ENCODE measurements at places on chromosomes 7 and 10. TPM values are rescaled to one million over a fixed set of nuclear protein-coding genes. Genes with fewer than 3 reads are reported as not detected.

- peaks cover 14% of the 10 kb centered on the region for H3K4me1 ChIP-seq
- peaks cover 4% of the 10 kb centered on the region for H3K36me3 ChIP-seq
- H3K27me3 ChIP-seq = peaks cover 2% of the 10 kb centered on the region
- DNase-seq = no peak
- no peak overlapping the region for H3K4me3 ChIP-seq
Measured at GRCh38 chr10:132338876-132339275, 6.9 kb downstream of the LRRC27 start.

- no peaks in the 10 kb centered on the region for H3K36me3 ChIP-seq
- H3K4me1 ChIP-seq = peaks cover 5% of the 10 kb centered on the region
- H3K4me3 ChIP-seq = no peak overlapping the region
- H3K27me3 ChIP-seq = peaks cover 23% of the 10 kb centered on the region
- H3K27ac ChIP-seq = no peak overlapping the region
- DNase-seq = no peak
Measured at GRCh38 chr7:129773328-129773731, 161.8 kb downstream of the NRF1 start.

DNA sequence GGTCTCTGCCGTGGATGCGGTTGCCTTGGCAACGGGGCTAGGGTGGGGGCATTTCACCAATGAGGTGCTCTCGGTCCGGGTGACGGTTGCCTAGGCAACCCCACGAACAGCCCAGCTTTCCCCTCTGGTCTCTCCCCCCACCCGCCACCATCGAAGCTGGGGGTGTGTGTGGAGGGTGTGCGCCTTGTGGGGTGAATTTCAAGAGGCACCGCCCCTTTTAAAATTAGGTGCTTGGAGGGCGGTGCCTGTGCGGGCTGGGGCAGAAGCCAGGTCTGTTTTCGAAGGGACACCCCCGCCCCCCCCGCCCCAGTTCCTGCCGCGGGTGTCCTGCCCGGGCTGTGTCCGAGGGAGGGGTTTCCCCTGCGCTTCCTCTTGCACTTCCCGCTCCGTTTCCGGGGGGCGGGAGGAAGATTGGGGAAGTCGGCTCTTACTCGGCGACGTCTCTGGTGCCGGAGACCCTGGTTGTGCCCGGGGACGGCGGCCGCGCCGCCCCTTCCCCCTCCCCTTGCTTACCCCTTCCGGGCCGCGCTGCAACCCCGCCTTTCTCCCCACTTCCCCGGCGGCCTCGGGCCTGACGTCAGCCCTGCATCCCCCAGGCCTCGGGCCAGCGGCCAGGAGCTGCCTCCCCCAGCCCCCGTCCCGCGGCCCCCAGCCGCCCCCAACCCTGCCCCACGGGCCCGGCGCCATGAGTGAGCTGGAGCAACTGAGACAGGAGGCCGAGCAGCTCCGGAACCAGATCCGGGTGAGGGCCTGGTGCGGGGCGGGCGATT lies 2.2 kb downstream of the GNB2 start:
- peak; percentile 94 for DNase-seq
- H3K4me3 ChIP-seq = peak overlapping the region; percentile 83
- H3K4me1 ChIP-seq = peaks cover 21% of the 10 kb centered on the region
- H3K27ac ChIP-seq = peak overlapping the region; percentile 85

DNA sequence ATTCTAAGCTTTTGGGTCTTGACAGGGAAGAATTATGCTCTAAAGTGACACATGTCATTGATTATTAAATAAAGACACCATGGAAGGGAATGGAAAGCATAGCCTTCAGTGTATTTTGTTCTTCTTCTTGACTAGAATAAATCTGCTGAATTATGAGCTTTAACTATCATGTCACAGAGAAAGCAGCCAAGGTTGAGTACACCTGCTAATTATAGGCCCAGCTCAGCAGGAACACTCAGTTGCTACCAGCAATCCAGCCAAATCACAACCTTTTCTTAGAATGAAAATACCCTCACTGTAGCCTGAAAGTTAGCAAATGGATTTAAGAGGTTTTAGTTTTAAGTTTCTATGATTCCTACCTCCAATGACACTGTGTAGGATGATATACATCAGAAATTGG lies 225.3 kb upstream of the RHOBTB1 start:
- H3K27me3 ChIP-seq = no peaks in the 10 kb centered on the region
- no peaks in the 10 kb centered on the region for H3K4me1 ChIP-seq
- no peak for DNase-seq
- no peak overlapping the region for H3K27ac ChIP-seq
- H3K36me3 ChIP-seq = no peaks in the 10 kb centered on the region
- no peak overlapping the region for H3K4me3 ChIP-seq

- H3K36me3 ChIP-seq = no peaks in the 10 kb centered on the region
- no peak overlapping the region for H3K4me3 ChIP-seq
- peak overlapping the region; percentile 25 for H3K27ac ChIP-seq
- H3K27me3 ChIP-seq = no peaks in the 10 kb centered on the region
- DNase-seq = peak; percentile 70
Measured at GRCh38 chr10:103803941-103804340, 51.4 kb downstream of the SH3PXD2A start.

DNA sequence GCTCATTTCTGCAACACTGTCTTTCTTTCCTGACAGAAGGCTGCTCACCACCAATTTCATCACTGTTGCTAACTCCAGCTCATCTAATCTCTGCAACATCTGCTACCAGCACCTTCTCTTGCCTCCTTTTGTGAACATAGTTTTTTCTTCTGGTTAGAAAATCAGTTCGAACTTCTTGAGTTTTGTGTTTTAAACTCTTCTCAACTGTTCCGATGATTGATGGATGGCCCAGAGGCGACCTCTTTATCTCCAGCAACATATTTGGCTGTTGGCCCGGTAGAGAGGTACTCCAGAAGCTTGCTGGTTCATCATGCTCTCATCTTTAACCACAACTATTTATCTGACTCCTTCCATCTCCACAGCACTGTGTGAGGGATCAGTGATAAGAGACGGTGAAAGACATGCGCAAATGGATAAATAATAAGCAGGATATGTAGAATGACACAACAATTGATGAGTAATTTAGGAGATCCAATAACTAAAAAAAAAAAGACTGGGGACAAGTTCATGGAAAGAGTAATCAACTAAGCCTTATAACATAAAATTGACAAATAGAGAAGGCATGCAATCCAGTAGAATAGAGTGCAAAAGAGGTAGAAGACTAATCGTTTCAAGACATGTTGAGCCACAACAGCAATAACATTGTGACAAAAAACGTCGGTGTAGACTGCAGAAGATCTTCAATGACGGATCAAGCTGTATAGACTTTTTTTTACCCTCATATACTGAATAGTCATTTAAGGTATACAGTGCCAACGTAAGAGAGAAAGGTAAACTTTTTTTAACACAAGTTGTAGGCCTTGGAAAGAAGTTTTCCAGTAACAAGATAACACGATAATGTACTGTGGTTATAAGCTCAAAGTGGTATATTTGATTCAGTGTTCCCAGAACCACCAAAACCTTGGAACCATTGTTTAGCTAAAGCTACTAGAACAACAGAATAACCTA lies 152.2 kb downstream of the CRPPA start:
- no peaks in the 10 kb centered on the region for H3K36me3 ChIP-seq
- H3K27ac ChIP-seq = no peak overlapping the region
- no peak for DNase-seq
- H3K4me1 ChIP-seq = peaks cover 3% of the 10 kb centered on the region
- H3K4me3 ChIP-seq = no peak overlapping the region

- no peak for DNase-seq
- H3K4me1 ChIP-seq = no peaks in the 10 kb centered on the region
- H3K27me3 ChIP-seq = no peaks in the 10 kb centered on the region
- H3K27ac ChIP-seq = no peak overlapping the region
- no peaks in the 10 kb centered on the region for H3K36me3 ChIP-seq
- no peak overlapping the region for H3K4me3 ChIP-seq
Measured at GRCh38 chr10:37640301-37640700, 217.1 kb downstream of the ZNF248 start.

DNA sequence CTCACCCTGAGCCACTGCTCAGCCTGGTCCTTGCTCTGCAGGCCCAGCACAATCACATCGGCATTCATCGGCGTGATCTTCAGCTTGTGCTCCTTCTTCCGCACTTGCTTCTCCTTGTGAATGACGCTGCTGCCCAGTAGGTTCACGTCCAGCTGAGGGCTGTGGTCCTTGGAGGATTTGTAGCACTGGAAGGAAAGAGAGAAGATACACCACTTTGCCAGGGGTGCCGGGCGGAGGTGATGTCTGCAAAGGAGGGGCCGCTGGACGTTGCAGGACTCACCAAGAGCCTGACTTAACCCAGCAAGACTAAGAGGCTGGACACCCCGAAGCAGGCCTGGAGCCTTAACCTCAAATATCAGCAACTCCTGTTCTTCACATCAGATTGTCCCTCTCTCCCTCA lies 74.8 kb downstream of the VWA2 start:
- H3K27ac ChIP-seq = no peak overlapping the region
- no peak for DNase-seq
- peaks cover 8% of the 10 kb centered on the region for H3K27me3 ChIP-seq

- H3K27me3 ChIP-seq = peaks cover 5% of the 10 kb centered on the region
- H3K36me3 ChIP-seq = no peaks in the 10 kb centered on the region
- no peak overlapping the region for H3K4me3 ChIP-seq
- no peaks in the 10 kb centered on the region for H3K4me1 ChIP-seq
Measured at GRCh38 chr7:157964521-157964920, 623.1 kb downstream of the PTPRN2 start.

DNA sequence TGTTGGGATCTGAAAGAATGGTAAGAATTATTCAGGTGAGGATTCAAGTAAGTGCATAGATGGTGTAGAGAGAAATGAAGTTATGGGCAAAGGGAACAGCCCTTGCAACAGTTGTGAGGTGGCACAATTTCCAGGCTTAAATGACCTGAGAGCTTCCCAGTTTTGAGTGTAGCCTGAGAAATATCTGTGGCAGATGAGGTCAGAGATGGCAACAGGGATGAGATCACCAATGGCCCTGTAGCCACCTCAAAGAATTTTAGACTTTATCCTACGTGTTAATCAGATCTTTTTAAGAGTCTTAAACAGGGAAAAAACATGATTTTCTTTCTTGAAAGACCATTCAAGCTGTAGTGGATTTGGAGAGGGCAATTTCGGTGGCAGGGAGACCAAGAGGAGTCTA lies 1.9 kb upstream of the NRF1 start:
- H3K4me3 ChIP-seq = peak overlapping the region; percentile 87
- no peak for DNase-seq
- peaks cover 24% of the 10 kb centered on the region for H3K36me3 ChIP-seq
- peak overlapping the region; percentile 62 for H3K27ac ChIP-seq

DNA sequence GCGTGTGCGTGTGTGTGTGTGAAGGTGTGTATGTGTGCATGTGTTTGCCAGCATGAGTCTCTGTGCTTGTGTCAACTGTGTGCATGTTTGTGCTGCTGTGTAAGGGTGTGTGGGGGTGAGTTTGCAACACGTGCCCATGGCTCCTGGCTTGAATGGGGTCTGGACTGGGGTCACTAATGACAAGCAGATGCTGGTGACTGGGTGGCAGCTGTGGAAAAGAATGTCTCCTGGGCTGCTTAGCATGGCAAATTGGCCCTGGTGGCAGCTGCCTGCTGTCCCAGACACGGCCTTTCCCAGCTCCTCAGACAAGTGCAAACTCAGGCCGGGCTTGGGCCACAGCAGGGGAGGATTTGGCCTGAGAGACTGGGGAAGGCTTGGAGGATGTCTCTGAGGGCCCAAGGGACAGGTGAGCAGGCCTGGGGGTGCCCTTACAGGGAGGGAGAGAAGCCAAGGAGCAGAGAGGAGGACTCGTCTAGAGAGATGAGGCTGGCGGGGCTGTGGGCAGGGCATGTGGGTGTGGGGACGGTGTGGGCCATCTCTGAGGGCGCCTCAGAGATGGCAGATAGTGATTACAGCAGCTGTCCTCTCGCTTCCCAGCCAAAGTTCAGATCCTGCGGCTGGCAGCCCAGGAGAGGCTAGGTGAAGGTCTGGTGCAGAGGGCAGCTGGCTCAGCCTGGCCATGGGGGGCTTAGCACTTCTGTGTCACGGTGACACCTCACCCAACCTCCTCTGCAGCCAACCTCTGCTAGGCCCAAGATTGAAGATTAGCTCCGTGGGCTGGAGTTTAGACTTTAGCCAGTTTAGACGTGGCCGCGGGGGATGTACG lies 1.5 kb downstream of the AQP1 start:
- H3K4me1 ChIP-seq = no peaks in the 10 kb centered on the region
- no peaks in the 10 kb centered on the region for H3K36me3 ChIP-seq
- no peak overlapping the region for H3K27ac ChIP-seq
- DNase-seq = no peak
- H3K4me3 ChIP-seq = no peak overlapping the region
- no peaks in the 10 kb centered on the region for H3K27me3 ChIP-seq

DNA sequence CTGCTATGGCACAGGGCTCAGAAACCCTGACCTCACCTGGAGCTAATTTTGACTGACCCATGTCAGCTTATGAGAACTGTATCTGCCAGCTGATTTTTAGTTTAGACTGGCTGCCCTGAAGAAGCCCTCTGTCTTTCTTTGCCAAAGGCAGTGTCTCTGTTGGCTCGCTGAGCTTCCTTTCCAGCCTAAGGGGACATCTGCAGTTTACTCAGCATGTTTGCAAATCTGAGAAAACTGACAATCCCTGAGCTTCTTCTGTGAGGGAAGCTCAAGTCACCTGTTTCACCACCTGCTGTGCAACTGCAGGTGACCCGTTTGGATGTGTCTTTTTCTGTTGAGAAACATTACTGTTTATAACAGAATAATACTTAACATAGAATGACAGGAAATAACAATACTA lies 46.0 kb downstream of the PRKAR2B start:
- H3K27me3 ChIP-seq = peaks cover 3% of the 10 kb centered on the region
- H3K4me1 ChIP-seq = no peaks in the 10 kb centered on the region
- H3K27ac ChIP-seq = no peak overlapping the region
- no peak for DNase-seq

DNA sequence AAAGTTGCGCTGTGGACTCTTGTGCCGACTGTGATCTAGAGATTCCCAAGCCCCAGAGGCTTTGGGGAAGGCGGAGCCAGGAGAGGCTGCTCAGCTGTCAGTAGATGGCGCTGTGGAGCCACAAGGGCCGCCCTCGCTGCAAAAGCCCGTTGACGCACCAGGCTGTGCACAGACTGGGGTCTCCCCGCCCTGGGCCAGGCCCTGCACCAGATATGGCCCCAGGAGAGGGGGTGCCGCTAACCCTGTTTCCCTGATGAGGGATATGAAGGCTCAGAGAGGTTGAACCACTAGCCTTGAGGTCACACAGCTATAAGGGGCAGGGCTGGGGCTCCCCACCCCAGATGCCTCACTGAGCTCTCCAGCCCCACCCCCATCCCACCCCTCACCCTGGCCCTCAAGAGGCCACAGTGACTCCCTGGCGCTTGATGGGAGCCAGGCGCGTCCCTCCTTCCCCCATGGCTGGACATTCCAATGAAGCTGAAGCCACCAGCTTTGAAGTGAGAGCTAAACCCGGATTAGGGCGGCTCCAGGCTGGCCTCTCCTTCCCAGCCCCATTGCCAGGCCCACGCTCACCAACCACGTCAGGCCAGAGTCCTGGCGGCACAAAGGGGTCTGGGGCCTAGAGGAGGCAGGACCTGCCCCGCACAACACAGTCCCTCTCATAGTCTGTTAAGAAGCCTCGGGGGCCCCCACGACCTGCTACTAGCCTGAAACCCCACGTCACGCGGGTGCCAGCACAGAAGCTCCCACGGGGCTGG lies 26.4 kb downstream of the MYL10 start:
- no peaks in the 10 kb centered on the region for H3K4me1 ChIP-seq
- peak; percentile 75 for DNase-seq
- no peaks in the 10 kb centered on the region for H3K36me3 ChIP-seq
- no peaks in the 10 kb centered on the region for H3K27me3 ChIP-seq
- H3K27ac ChIP-seq = no peak overlapping the region
- H3K4me3 ChIP-seq = no peak overlapping the region

Gene ASZ1
- not detected for total RNA-seq

Gene CYP2C19
- not detected for total RNA-seq

Gene ARL4A
- total RNA-seq = 14.5 TPM

Gene MMP21
- not detected for total RNA-seq

Gene HMX2
- total RNA-seq = not detected

Gene TIMM23
- 56.0 TPM for total RNA-seq

Gene TMEM72
- not detected for total RNA-seq
